CD4-positive, alpha-beta T cell treated with Interferon alpha-2 for 1 hour (primary cell): ENCODE measurements at places on chromosomes 2 and 18.

GRCh38 chr2:206062724-206063123, 23.2 kb downstream of the INO80D start:
- DNase-seq, result no peak

DNA sequence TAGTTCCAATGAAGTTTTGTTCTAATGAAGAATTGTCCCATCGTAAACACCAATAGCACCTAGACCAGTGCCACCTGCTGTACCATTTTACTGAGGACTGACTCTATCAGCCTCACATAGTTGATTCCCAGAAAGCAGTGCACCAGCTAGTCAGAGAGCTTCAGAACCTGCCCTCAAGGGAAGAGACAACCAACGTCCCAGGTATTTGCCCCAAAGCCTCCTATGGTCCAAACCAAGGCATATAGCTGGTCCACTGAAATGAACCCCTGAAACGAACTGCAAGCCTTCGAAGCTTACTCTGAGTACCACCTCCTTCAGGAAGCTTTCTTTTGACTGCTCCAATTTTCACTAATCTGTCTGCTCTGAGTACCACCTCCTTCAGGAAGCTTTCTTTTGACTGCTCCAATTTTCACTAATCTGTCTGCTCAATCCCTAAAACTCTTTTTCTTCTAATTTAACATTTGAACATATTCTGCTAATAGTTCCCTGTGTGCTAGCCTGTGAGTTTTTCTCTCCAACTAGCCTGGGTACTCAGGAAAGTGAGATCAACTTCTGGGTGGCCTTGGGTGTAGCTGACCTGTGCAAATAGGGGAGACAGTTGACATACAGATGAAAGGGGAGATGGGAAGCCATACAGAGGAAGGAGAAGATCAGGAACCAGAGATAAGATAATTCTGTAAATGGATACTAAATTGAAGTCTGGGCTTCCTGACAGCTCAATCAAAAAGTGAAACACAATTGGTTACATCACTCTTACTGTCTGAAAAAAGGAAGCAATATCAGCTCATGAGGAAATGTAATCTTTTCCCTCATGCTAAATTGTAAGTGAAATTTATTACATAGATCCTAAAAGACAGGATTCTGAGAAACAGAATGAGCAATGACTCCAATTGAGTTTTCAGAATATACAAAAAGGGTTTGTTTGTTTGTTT, 33.5 kb upstream of the EML4 start:
- no peak for DNase-seq

- no peak for DNase-seq
Measured at GRCh38 chr2:222730366-222730999, 59.0 kb downstream of the MOGAT1 start.

DNA sequence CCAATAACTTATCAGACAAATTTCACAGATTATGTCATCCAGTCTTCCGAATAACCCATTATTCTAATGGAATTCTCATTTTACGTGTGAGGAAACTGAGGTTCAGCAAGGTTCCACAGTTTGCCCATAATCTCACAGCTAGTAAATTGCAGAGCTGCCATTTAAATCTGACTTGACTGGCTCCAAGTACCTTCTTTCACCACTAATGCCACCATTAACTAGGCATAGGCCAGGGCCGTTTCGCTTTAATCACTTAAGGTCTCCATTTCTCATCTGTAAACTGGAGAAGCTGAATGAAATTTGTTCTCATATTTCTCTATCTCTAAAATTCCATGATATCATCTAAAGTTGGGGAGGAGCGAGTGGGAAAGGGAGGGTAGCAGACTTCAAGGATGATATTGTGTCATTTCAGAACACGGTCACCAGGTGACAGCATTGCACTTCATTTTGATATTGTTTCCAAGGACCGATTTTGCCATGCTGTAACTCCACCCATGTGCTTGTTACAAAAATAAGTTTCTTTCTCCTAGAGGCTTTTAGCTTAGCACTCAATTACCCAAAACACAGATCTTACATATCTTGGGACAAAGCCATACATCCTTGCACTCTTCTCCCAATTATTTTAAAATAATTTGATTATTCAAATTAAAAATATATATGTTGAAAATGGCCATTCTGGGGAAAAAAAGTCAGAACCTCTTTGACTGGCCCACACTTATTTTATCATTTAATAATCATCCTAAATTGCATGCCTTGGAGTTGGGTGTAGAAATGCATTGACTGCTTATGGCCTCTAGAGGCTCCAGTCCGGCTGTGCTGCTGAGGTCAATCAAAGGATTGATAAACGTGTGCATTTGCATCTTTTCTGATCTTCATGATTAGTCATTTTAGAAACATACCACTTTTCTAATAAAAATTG, 123.8 kb downstream of the AKAIN1 start:
- DNase-seq, result peak; percentile 36

DNA sequence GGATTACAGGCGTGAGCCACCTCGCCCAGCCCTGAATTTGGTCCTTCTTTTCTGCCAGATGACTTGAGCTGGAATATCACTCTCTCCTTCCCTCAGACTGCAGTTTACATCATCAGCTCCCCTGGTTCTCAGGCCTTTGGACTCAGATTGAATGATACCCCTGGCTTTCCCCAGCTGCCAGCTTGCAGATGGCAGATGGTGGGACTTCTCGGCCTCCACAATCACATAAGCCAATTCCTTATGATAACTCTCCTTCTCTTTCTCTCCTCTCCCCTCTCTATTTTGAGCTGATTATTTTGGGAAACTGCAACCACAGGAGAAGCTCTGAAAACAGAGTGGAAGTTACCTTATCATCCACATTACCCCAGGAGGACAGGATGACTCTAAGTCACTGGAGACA, 33.4 kb upstream of the ATP8B1 start:
- DNase-seq, result no peak

- DNase-seq, result no peak
Measured at GRCh38 chr2:240346753-240347372, 88.6 kb upstream of the GPC1 start.

DNA sequence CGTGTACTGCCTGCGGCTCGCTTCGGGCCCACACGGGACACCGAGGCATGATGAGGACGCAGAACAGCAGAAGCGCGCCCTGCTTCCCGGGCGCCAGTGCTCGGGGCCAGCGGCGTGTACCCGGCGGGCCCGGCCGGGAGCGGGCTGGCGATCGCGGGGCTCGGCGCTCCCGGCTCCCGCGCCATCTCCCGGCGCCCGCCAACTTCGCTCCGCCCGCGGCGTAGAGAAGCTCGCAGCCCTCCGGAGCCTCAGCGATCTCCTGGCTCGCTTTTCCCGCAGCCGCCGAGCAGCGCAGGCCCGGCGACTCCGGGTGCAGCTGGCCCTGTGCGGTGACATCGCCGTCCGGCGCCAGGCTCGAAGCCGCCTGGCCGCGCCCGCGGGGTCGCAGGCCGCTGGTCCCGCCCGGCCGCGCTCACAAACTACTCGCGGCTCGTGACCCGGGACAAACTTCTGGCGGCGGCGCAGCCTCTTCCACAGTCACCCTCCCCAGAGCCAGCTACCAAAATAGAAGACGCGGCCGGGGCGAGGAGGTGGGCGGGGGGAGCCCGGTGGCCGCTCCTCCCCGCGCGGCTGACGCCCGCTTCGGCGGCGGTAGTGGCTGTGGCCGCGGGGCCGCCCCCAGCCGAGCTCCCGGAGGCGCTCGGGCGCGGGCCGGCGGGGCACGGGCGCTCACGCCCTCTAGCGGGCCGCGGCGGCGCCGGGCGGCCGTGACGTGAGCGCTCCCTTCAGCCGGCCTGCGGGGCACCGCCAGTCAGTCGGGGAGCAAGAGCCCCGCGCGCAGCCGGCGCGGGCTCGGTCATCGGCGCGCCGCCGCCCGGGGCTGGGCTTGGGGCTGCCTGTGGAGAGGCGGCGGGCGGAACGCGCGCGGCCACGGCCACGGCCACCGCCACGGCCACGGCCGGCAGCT, at the start of gene PTPRM:
PTPRM (plus strand) TSS at position 750 of the 907 bp plus-strand sequence. CDS start 503 bp downstream, outside the sequence.
- peak; percentile 30 for DNase-seq

DNA sequence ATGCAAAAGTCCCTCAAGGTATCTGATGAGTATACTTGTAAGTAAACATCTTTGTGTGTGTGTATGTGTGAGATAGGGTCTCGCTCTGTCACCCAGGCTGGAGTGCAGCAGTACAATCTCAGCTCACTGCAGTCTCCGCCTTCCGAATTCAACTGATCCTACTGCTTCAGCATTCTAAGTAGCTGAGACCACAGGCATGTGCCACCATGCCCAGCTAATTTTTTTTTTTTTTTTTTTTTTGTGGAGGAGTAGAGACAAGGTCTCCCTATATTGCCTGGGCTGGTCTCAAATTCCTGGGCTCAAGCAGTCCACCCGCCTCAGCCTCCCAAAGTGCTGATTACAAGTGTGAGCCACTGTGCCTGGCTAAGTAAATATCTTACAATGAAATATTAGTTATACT, 23.2 kb downstream of the ADAM17 start:
- DNase-seq, result no peak

DNA sequence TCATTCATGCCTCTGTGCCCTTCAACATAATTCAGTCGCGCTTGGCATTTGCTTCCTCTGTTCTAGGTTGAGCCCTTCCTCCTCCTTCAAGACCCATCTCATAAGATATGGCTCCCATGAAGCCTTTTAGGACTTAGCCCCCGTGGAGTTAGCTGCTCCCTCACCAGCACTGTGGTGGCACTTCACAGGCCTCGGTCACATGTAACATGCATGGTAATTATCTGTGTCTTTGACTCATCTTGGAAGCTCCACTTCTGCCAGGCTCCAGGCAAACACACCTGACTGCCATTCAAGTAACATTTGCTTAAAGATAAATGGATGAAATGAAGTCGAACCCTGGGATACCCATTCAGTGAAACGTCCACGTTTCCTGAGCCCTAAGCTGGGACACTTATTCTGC, 484.7 kb downstream of the EIPR1 start:
- no peak for DNase-seq
